CD8-positive, alpha-beta memory T cell (primary cell): ENCODE measurements at places on chromosomes 5 and 9.

- DNase-seq: no peak
Measured at GRCh38 chr5:67181648-67182221, 14.9 kb downstream of the CD180 start.

GRCh38 chr5:39073767-39074016 is 507 bp downstream of the RICTOR start:
- no peak for DNase-seq

GRCh38 chr9:86318187-86318586 is 35.8 kb upstream of the ISCA1 start:
- no peak for DNase-seq

DNA sequence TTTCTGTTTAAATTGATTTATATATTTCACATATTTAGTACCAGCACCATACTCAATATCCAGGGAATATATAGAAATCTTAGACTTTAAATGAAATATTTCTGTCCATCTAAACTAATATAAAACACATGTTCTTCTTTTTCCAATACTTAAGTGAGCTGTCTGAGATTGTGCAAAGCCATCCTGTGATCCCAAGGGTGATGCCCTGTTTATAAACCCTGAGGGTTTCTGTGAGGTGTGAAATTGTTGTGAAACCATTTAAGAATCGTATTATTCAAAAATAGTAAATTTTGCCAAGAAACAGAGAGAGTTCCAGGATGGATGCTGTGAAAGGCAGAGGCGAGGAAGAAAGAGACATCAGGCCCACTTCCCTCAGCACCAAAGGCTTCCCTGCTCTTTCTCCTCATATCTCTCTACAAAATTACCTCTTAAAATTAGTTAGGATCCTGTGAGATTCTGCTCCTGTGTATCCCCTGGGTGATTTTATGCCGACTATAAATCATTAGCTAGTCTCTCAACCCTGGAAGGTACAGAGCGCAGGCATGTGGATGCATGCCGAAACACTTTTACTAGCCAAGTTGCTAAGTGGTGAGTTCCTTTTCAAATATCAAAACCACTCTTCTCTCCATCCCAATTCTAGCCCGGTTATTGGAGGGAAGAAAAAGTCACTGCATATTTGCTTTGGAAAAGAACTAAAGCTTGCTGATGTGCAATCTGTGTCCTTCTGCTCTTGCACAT is 183.0 kb downstream of the GLIS3 start:
- no peak for DNase-seq

- DNase-seq: no peak
Measured at GRCh38 chr5:142644640-142645361, 41.1 kb downstream of the FGF1 start.

- no peak for DNase-seq
Measured at GRCh38 chr9:9951556-9952160, 661.1 kb downstream of the PTPRD start.
